ENCODE measurements at places on chromosomes 7 and 10.

GRCh38 chr10:79970062-79970461 is 21.2 kb upstream of the SFTPD start:
- no peak for DNase-seq

DNA sequence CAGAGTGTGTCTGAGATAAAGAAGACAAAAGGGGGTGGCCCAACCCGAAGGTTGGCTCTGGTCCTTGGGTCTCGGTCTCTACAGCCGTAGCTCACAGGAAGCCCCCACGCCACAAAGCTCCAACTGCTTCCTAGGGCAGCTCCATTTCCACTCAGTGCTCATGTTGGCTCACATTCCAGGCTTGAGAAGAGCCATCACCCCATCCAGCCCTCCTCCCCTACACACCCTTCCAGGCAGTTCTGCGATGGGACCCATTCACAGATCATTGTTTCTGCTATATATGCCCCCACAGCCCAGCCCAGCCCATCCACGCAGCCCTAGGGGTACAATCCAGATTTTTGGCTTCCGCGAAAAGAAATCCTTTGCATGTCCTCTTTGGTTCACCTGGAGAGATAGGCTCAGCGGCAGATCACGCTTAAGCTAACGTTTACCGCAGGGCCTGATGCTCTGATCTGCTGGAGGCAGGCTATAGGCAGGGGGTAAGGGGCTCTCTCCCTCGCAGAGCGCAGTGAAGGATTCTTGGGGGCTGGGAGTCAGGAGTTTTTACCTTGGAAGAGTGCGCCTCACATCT is 6.2 kb upstream of the HOXA11 start:
- no peak for DNase-seq

GRCh38 chr10:92327445-92328433 is 36.8 kb downstream of the MARCHF5 start:
- no peak for DNase-seq

DNA sequence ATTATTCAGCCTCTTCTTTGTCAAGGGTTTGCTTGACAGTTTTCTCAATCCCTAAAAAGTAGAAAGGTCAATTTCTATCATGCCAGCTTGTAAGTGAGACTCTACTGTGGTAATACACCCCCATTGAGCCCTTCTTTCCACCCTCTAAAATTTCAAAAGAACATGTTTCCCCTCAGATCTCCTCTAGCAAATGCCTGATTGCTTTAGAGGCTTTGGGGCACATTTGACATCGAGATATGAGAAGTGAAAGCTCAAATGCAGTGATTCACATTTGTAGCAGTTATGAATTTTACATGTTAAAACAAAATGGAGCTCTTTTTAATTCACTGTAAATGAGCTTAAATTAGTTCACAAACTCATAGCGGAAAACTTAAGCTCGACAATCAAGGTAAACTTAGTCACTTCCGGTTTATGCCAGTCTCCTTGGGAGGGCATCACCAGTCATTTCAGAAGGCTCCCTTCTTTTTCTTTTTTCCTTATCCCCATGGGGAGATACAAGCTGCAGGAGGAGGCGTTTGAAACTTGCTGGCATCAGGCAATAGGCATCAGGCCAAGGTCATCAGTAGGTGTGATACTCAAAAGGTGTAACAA is 55.3 kb upstream of the ADO start:
- DNase-seq = no peak

- DNase-seq = no peak
Observed at GRCh38 chr7:2129323-2130095, 103.2 kb downstream of the MAD1L1 start.

GRCh38 chr10:72238392-72239175 is 22.5 kb upstream of the ASCC1 start:
- no peak for DNase-seq

GRCh38 chr10:110220398-110220797 is 13.0 kb downstream of the MXI1 start:
- no peak for DNase-seq

- DNase-seq = no peak
Observed at GRCh38 chr7:151838861-151839381, 38.0 kb downstream of the PRKAG2 start.

- no peak for DNase-seq
Observed at GRCh38 chr7:43942250-43942649, 16.0 kb downstream of the UBE2D4 start.

- DNase-seq = no peak
Observed at GRCh38 chr10:43287056-43288007, 20.5 kb upstream of the RASGEF1A start.

DNA sequence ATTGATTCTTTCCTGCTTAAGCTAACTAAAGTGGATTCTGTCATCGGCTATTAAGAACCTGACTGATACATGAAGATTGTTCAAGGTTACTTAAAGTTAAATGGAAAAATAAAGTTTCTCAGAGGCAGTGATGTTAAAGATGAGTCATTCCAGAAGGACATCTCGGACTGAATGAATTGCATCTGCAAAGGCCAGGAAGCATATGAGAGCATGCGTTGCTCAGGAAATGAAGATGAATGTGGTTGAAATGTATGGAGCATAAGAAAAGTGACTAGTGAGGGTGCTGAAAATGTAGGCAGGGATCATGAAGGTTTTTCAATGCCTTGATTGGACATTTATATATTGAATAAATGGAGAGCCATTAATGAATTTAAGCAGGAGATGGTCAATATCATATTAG is 133.9 kb upstream of the GHITM start:
- DNase-seq = no peak

- DNase-seq = no peak
Observed at GRCh38 chr7:42692621-42693020, 219.2 kb downstream of the C7orf25 start.

DNA sequence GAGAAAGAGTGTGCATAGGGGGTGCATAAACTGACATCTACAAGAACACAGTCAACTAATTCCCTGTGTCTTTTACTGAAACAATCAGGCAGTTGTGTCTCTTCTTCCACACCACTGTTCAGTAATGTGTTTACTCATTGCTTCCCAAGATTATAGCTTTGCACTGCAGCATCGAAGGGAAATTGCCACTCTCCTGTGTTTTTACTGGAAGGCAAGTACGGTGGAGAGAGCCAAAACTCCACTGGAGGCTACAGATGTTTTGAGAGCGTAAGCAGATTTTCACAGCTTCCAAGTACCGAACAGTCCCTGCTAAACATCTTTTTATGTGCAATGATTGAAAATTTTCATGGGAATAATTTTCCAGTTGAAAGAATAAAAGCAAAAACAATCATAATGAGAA is 510.5 kb upstream of the AKR1E2 start:
- DNase-seq = peak; percentile 11

- DNase-seq = no peak
Observed at GRCh38 chr10:94194256-94194655, 168.5 kb downstream of the NOC3L start.
